Karpas-422 (cell line): ENCODE measurements at places on chromosomes 16 and 17. TPM values are rescaled to one million over a fixed set of nuclear protein-coding genes. Genes with fewer than 3 reads are reported as not detected.
A peak's percentile ranks its signal among the peaks of the same experiment; 100 is the strongest.

Gene P2RX1
- not detected in 2 replicates for total RNA-seq

- no peak for DNase-seq
These were observed 113.2 kb upstream of the SDK2 start for GRCh38 chr17:73757420-73757819.

DNA sequence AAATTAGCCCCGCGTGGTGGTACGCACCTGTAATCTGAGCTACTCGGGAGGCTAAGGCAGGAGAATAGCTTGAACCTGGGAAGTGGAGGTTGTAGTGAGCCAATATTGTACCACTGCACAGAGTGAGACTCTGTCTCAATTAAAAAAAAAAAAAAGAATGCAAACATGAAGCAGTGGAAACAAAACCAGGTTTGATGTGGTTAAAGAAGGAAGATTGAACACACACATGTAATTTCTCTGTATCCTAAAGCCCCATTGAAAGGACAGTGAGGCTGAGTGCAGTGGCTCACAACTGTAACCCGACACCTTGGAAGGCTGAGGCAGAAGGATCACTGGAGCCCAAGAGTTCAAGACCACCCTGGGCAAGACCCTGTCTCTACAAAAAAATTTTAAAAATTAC lies 26.5 kb upstream of the SBK1 start:
- no peak for DNase-seq

DNA sequence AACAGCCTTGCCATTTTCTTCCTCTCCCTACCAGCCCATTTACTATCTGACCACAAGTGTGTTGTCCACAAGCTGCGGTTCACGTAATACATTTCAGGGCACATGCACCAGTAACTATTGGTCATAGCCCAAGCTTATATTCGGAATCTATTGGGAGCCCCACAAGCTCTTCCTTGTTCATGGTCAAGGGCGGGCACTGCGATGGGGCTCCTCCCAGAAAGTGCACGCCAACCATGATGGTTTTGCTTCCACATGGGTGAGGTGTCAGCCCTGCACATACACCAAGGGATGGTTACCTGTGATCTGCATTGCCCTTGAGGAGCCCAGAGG lies 12.1 kb downstream of the THRA start:
- no peak for DNase-seq

- DNase-seq, result peak; percentile 64
These were observed 32.0 kb downstream of the COTL1 start for GRCh38 chr16:84585886-84586285.

Gene DHRS7C
- total RNA-seq, result not detected in 2 replicates

DNA sequence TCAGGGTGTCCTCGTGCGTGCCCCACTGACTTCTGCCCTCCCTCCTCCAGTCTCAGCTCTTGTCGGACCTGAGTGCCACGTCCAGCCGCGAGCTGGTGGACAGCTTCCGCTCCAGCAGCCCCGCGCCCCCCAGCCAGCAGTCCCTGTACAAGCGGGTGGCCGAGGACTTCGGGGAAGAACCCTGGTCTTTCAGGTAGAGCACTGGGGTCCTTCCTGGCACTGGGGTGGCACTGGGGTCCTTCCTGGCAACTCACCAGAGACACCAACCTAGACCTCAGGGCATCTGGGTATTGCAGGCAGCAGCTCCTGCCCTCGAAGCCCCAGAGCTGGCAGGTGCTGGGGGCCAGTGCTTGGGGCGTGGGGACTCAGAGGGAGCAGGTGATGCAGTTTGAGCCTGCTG lies 25.0 kb downstream of the SGSH start:
- no peak for DNase-seq

Gene TBX21
- not detected in 2 replicates for total RNA-seq

Gene SKAP1
- total RNA-seq, result 1.2 and 1.8 TPM in 2 replicates

DNA sequence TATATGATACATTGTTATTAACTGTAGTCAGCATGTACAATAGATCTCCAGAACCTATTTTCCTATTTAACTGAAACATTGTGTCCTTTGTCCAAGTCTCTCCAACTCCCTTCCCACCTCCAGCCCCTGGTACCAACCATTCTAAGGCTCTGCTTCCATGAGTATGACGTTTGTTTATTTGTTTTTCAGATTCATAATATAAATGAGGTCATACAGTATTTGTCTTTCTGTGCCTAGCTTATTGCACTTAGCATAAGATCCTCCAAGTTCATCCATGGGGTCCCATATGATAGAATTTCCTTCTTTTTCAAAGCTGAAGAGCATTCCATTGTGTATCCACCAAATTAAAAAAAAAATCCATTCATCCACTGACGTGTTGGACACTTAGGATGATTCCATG lies 39.4 kb downstream of the OTOA start:
- DNase-seq, result no peak

GRCh38 chr16:30348113-30348512 lies 7.0 kb downstream of the CD2BP2 start:
- peak; percentile 38 for DNase-seq

DNA sequence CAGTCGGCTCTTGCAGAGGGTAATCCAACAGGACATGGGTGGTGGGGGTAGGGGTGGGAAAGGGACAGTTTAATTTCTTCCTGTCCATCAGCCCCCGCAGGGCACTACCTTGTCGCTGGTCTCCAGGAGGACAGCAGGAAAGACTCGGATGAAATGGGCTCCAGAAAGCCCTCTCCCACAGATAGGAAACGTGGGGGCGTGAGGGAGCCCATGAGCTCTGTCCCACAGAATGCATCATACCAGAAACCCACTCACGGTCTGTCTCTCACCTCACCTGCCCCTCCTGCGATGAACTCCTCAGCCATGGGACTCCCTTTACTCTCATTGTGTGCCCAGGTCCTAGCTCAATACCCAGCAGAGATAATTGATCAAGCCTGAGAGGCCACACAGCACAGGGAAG lies 240.1 kb downstream of the GSG1L start:
- no peak for DNase-seq

DNA sequence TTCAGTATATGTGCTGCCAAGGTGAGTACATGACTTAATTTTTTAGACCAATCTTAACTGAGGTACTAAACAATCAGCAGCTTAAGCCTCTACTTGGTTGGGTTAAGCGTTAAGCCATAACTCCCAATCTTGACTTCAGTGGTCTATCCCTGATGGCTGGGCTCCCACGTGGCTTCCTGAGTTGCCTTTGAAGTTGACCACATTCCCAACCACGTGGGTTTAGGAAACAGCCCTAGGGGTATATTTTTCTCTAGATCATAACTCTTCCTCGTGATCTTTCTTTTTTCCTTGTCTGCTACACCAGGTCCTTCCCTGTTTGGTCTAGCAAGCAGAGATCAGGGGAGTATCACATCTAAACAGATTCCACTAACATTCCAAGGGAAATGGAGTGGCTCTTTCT lies 20.1 kb upstream of the PIRT start:
- DNase-seq, result no peak

GRCh38 chr16:24348545-24349290 lies 92.6 kb downstream of the CACNG3 start:
- DNase-seq, result no peak

Gene ZNF286A
- total RNA-seq, result 50.5 and 51.3 TPM in 2 replicates

- DNase-seq, result no peak
These were observed 592.3 kb downstream of the TMEM114 start for GRCh38 chr16:7997966-7998365.

DNA sequence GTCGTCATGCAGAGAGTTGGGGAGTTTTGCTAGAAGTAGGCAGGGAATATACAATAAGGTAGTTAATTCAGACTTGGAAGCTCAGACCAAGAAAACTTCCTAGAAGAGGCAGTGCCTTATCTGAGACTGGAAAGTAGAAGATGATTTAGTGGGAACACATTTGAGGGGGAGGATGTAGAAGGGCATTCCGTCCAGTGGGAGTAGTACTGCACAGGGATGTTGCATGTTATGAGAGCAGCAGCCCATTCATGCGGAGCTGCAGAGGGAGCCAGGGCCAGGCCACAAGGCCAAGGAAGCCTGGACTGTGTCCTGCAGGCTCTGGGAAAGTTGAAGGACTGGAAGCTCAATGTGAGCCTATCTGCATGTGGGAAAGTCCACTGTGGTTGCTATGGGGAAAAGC lies 344.5 kb upstream of the EEF2KMT start:
- DNase-seq, result no peak

Gene LAT
- total RNA-seq, result 8.6 and 27.3 TPM in 2 replicates

DNA sequence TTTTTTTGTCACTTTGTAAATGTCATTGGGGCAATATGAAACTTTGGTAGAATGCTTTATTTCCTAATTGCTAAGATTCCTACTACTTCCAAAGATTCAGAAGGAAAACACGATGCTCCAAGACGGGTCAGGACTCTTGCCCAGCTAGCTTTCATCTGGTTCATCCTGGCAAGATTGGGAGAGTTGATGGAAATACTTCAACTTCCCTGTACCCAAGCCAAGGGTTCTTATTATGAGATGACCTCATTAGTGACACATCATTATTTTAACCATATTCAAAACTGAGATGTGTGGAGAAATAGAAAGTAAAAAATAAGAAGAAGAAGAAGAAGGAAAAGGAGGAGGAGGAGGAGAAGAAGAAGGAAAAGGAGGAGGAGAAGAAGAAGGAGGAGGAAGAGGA lies 25.6 kb downstream of the SOX9 start:
- no peak for DNase-seq

Gene STAC2
- total RNA-seq, result not detected in 2 replicates

Gene NPIPA8
- not detected in 2 replicates for total RNA-seq

Gene SPNS3
- 4.1 and 12.9 TPM in 2 replicates for total RNA-seq

DNA sequence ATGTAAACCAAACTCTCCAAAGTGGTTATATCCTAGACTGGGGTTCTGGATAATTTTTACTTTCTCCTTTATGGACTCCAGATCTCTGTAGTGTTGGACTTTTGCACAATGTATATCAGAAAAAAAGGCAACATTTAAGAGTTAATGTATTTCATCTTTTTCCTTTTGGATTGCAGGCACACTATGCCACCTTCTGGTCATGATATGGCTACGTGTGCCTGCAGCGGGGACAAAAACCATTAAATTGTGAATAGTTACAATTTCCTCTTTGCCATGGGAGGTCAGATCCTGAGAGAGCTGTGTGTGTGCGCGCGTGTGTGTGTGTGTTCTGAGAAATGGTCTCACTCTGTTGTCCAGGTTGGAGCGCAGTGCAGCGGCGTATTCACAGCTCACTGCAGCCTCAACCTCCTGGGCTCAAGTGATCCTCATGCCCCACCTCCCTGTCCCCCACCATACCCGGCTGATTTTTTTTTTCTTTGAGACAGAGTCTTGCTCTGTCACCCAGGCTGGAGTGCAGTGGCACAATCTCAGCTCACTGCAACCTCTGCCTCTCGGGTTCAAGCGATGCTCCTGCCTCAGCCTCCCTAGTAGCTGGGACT lies 4.3 kb upstream of the SGF29 start:
- DNase-seq, result peak; percentile 78

Gene TGFB1I1
- total RNA-seq, result not detected in 2 replicates

DNA sequence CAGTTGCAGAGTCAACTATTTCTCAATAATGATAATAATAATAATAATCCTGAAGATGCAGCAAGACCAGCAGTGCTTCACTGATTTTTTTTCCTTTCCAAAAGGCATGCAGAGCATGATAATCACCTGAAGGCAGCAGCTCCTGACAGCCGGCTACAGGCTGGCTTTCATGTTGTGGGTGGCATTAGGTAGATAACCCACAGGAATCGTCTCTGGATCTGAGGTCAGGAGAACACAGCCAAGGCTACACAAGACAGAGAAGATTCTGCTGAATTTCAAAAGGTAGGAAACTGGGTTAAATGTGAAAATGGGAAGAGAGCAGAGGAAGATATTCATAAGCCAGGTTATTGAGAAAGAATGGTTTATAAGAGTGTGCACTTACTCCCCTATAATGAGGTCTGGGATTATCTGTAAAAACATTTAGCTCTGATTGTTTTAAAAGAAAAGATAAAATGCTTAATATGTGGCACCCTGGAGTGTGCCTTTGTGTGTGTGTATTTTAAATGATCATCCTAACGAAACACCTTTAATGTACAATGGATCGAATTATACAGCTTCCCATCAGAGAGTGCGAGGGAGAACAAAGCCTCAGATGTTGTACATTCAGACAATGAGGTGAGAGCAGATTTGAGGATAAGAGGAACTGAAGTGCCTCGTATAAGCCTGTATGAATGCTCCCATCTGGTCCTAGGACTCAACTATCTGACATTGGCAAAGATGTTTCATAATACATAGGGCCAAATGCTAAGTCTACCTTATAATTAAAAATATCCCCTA lies 273.1 kb downstream of the PHKB start:
- DNase-seq, result no peak

DNA sequence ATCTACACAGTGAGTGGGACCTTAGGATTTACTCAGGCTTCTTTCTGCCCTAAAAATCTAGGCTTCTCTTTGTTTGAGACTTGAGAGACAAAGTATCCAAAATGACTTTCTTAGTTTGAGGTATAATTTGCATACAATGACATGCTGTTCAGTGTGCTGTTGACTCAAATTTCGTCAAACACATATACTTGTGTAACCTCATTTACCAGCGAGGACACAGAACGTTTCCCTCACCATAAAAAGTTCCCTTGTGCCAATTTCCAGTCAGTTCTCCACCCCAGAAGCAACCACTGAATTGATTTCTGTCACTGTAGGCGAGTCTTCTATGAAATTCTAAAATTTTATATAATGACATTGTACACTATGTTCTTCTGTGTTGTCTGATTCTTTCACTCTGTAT lies 68.0 kb upstream of the MAF start:
- no peak for DNase-seq

Gene KLHL10
- total RNA-seq, result 0.29 TPM in 1 of 2 replicates, not detected in the other

GRCh38 chr17:41801374-41802271 lies 10.1 kb downstream of the P3H4 start:
- DNase-seq, result peak; percentile 87

- no peak for DNase-seq
These were observed at the start of gene TRIM47 for GRCh38 chr17:75878174-75878998. TSS of gene TRIM47 (minus strand) at chr17:75878581. CDS start at chr17:75878548, 33 bp downstream.

- no peak for DNase-seq
These were observed 16.1 kb downstream of the TRAF7 start for GRCh38 chr16:2171601-2172178.

GRCh38 chr16:81431554-81432353 lies 12.9 kb upstream of the CMIP start:
- no peak for DNase-seq

GRCh38 chr16:9170470-9170869 lies 79.0 kb downstream of the HAPSTR1 start:
- no peak for DNase-seq

GRCh38 chr17:83064732-83065659 lies 14.4 kb upstream of the METRNL start:
- DNase-seq, result no peak

GRCh38 chr16:46569231-46569735 lies 51.9 kb downstream of the SHCBP1 start:
- no peak for DNase-seq

DNA sequence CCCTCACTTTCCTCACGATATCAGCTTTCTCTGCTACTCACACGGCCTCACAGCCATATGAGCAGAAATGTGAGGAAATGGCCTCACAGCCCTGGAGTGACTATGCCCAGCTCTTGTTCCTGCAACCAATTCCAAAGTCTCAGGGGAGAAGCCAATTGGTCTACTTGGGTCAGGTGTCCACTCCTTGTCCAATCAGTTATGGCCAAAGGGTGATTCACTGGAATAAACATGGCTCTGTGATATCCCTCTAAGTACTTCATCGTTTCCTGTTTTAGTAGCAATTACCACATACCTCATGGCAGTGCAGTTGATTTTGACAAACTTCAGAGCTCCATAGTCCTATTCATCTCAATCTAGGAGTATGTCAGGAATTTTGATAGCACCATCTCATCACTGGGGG lies 195.4 kb downstream of the KATNIP start:
- no peak for DNase-seq
